ENCODE measurements at places on chromosomes 4 and X.

DNA sequence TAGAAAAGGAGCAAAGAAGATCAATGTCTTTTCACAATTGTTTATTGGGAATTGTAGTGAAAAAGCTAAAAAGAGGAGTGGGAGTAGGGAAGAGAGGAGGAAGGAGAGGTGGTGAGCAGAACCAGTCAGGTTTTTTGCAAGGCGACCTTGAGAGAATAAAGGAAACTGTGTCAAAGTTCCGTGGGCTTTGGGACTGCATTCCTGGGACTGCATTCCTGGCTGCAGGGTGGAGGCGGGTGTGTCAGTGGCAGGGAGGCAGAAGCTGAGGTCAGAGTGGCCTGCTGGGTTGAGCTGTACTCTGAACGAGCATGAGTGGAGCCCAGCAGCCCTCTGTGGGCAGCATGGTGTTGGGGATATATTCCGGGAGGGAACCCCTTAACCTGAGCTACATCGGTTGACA, 66.8 kb upstream of the UCP1 start:
- DNase-seq, result no peak

GRCh38 chrX:14590216-14590615, 60.9 kb downstream of the GLRA2 start:
- DNase-seq, result no peak

GRCh38 chr4:1300466-1301455, 11.1 kb downstream of the MAEA start:
- DNase-seq, result no peak

GRCh38 chrX:150163221-150163930, 199.7 kb upstream of the MAMLD1 start:
- DNase-seq, result no peak

- DNase-seq, result peak; percentile 25
Observed at GRCh38 chr4:154490583-154491340, 837 bp downstream of the DCHS2 start.

DNA sequence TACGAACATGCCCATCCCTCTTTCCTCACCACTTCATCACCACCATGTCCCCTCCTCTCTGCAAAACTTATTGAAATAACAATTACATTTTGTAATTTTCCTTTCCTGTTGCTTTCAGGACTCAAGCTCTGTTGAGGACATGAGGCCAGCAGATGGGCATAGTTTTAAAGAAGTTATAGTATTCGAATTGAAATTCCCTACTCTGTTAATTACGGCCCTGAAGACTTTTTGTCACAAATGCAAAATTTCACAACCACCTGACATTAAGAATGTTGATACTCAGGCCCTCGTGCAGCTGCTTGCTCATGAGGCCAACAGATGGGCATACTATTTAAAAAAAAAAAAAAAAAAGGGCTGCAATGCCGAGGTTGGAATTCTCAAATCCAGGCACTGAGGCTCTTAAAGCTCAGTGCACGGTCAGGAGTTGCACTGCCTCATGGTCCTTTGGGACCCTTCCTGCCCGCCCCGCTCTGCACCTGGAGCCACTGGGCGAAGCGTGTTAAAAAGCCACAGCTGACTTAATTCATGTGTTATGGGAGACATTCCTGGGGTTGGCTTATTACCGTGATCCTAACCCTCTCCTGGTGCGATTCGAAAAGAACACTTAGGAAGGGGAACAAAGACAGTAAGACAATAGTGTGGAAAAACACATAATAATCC, 34.2 kb upstream of the FAT1 start:
- no peak for DNase-seq

- peak; percentile 61 for DNase-seq
Observed at GRCh38 chr4:87068583-87069021, 133.8 kb downstream of the AFF1 start.

GRCh38 chr4:101952985-101953384, 162.5 kb downstream of the BANK1 start:
- no peak for DNase-seq

DNA sequence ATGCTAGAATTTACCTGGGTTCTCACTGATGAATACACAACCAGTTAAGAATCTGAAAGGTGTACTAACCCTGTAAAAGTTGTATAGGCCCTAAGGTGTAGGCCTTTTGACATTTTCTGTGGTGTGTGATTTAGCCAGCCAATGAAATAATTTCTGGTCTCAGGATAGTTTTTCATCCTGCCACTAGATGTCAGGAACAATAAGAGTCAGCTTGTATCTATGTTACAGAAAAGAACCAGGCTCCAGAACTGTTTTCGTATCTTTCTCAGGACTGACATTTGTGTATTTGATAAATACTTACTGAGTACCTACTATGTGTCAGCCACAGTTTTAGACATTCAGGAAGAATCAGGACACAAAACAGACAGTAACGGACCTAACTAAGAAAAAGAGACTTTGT, 673.6 kb upstream of the TENM3 start:
- DNase-seq, result peak; percentile 1

GRCh38 chrX:114800719-114801118, 216.7 kb downstream of the IL13RA2 start:
- DNase-seq, result no peak

GRCh38 chr4:71268166-71268565, 70.7 kb upstream of the SLC4A4 start:
- DNase-seq, result no peak

DNA sequence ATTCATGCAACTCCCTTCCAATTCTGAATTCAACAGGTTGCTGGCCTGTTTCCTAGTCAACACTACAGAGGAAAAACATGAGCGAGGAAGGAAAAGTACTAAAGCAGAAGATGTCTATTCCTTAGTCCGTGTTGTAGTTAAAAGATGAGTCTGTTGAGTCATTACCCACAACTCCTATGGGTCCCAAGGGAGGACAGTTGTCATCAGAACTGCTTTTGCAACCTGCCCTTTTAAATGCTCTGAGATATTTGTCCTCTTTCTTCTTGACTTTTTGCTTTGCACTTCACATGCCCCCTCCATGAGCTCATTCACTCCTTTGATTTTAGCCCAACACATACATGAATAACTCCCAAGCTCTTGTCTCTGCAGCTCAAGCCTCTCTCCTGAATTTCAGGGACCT, 119.2 kb downstream of the CORIN start:
- no peak for DNase-seq
